ENCODE measurements at places on chromosomes 2 and 18.

DNA sequence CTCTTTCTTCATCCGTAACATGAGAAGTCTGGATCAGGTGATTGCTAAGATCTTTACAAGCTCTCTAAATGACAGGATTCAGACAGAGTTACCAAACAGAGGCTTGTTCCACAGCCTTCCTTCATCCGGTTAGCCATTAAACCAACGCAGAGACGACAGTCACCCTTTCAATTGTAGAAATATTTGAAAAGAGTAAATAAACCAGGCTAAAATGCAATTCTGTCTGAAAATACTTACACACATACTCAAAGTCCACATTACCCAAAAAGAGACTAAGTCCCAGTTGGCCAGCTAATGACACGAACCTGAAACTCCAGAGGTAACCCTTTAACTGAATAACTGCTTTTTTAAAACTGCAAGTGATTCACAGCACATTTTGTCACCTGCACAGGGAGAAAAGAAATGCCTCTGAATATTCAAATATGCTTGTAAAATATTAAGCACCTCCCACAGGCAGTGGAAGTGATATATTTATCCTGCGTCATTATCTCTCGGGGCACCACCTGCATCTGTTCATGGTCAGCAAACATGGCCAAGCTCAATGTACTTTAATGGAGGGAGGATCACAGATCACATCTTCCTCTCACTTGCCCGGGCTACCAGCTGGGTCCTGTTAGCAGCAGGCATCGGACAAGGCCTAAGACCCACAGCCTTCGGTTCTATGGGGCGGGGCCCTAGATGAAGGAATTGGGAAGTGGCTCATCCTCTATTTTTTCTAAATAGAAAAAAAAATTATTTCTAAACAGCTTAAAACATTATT, 38.8 kb upstream of the DNER start:
- DNase-seq: no peak

GRCh38 chr2:218432676-218433365, 13.9 kb downstream of the VIL1 start:
- no peak for DNase-seq

GRCh38 chr18:13626544-13626908, 99.8 kb downstream of the FAM210A start:
- no peak for DNase-seq

GRCh38 chr18:37307181-37307580, 258.4 kb downstream of the CELF4 start:
- DNase-seq: no peak

DNA sequence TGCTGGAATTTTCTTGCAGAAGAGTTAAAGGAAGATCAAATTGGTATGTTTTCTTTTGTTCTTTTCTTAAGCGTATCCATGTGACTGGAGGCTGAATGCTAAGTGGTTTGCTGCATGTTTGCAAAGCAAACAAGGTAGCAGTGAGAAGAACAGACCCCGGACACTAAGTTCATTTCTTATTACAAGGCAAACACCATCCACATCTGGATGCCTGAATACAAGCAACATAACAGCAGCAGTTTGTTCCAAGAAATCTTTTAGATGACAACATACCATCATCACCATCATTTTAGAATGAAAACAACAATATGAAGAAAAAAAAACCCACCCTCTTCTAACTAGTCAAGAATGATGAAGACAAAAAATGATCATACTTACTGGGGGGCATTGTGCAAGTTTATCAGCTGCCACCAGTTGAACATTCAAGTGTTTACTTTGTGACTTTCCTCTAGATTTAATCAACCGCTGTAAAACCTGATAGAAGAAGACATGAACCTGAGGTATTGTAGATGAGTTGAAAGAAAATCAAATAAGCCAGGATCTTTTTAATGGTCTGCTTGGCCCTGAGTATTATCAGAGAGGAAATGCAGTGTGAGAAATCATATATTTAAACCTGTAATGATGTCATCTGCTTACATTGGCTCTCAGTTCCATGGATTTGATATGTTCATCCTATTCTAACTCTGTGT, 25.0 kb upstream of the ARL5A start:
- no peak for DNase-seq

DNA sequence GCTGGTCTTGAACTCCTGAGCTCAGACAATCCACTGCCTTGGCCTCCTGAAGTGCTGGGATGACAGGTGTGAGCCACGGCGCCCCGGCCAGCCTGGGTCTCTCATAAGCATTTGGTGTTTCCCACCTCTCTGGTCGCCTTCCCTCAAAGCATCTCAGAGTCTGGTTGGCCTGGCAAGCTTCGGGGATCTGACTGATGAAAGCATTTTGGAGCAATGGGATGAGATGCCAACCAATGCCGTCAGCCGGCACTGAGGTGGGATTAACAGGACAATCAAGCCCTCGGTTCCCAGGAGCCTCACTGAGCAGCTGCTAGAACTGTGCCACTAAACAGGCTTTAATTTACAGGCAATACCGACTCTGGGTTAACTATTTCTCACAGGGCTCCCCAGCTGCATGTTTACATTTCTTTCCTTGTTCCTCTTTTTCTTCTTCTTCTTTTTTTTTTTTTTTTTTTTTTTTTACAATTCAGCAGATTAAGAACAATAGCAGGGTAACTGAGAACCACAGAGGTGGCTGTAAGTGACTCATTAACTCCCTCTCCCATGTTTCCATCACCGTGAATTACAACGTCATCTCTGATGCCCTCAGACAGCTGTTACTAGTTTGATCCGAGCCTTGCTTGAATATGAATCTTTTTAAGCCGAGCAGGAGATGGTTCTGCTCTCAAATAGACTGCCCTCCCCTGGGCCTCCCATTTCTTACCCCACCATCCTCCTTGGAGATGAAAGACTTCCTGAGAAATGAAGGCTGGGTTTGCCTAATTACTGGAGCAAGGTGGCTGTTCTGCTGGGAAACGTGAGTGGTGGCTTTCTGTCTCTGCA, 37.9 kb downstream of the ODC1 start:
- no peak for DNase-seq

- DNase-seq: no peak
Observed at GRCh38 chr2:177828557-177828956, 244.0 kb downstream of the PDE11A start.

DNA sequence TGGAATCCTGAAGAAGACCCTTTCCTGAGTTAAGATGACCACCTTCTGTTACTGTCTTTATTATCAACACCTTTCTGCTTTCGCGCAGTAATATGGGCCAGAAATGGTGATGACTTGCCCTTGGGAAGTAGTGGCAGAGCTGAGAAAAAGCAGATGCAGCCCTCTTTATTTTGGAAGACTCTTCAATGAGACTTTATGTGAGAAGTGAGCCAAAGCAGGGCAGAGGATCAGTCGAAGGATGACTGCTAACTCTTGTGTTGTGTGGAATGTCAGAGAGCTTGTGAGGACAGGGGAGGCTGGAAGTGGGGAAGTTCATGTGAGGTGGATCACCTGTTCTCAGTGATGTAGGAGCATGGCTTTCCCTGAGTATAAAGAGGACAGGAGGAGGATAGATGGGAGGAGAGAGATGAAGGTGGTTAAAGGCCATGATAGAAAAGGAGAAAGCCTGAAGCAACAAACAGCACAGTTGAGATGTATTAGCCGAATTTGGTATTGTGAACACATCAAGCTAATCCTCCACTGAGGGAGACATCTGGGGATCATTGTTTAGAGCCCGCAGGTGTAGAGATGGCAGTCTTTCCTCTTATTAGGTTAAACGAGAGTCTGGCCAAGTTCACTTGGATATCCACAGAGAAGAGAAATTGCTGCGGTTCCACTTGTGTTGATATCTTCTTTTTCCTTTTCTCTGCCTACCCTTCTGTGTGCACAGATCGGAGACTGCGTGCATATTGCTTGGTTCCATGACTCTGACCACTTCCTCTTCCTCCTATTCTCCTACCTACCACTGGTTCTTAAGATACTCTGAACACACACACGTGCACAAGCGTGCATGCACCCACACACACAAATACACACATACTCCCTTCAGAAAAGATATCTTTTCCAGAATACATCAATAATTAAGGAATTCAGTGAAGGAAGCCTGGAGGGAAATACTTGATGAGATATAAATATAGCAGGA, 67.4 kb downstream of the SLC9A2 start:
- DNase-seq: no peak

GRCh38 chr2:229868794-229869193, 53.0 kb downstream of the TRIP12 start:
- no peak for DNase-seq

- DNase-seq: no peak
Observed at GRCh38 chr2:160869411-160869810, 290.8 kb upstream of the TANK start.

GRCh38 chr18:49139766-49140165, 189.0 kb upstream of the SMAD7 start:
- DNase-seq: no peak

DNA sequence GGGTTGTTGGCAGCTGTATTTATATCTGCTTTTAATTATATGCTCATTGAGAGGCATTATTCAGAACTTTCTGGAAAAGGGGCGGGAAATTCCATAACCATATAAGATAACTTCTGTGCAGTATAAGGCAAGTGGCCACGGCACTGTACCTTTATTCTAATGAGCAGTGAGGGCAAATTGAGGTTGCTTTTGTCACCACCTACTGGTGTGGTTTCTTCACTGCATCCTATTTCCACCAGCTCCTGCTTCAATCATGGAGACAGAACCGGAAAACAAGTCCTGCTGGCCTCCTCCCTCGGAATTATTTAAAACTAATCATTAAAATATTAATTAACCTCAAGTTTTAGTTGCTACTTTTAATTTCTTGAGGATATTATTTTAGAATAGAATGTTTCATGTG, 759.4 kb downstream of the CBLN2 start:
- DNase-seq: no peak

- DNase-seq: no peak
Observed at GRCh38 chr2:141554810-141555209, 576.0 kb downstream of the LRP1B start.

GRCh38 chr2:219167997-219168396, 1.8 kb downstream of the SLC23A3 start:
- no peak for DNase-seq

- no peak for DNase-seq
Observed at GRCh38 chr2:96788442-96789244, 27.4 kb upstream of the CNNM3 start.

GRCh38 chr2:191901031-191901430, 54.1 kb upstream of the CAVIN2 start:
- DNase-seq: no peak

GRCh38 chr2:109376115-109376514, 237.7 kb downstream of the SEPTIN10 start:
- DNase-seq: no peak

DNA sequence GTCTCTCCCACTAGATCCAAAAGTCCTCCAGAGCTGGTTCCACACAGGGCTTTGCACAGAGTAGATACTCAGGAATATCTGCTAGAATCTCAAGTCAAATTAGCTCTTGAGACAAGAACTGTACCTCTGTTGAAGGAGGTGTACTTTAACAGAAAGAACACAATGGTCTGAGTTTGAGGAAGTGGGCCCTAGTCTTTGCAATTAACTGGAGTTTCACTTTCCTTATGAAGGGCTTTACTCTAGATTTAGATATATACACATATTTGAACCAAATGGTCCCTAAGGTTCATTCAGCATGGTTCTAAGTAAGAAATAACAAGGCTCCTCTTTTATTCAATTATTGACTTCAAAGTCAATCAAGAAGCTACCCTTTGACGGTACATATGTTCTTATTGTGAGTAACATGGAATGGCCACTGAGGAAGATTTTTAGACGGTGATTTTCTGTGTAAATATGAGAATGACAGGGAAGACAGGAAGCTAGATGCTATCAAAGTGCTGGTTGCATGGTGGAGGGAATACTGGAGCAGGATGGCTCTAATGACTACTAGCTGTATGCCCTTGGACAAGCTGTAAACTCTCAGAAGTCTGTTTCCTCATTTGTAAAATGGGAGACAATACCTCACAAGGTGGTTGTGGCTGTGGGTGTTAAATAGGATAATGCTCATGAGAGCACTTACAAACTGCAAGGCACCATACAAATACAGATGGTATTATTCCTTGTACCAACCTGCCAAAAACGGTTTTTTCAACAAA, 73.5 kb upstream of the SERTAD2 start:
- no peak for DNase-seq

- no peak for DNase-seq
Observed at GRCh38 chr2:220703279-220703678, 868.8 kb downstream of the EPHA4 start.

DNA sequence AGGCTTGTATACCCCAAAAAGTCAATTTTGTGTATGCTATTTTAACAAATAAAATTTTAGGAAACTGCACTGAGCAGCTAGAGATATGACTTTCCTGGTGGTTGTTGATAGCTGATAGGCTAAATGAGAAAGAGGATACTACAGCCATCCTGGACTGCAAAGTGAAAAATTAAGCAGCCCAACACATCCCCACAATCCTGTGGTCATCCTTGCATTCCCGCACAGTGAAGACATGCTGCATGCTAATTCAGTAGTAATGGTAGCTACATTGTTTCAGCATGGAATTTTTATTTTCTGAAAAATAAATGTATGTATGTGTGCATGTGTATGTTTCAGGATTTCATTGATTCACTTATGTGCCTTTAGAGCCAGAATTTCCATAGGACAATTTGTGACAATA, 124.2 kb upstream of the CCDC68 start:
- no peak for DNase-seq

GRCh38 chr2:143736904-143737303, 607.7 kb downstream of the ARHGAP15 start:
- DNase-seq: no peak

- DNase-seq: no peak
Observed at GRCh38 chr2:120237491-120237902, 14.3 kb upstream of the TMEM185B start.

- no peak for DNase-seq
Observed at GRCh38 chr2:201924453-201924852, 109.2 kb upstream of the FZD7 start.

- no peak for DNase-seq
Observed at GRCh38 chr2:73985308-73986084, 786 bp downstream of the TET3 start.

DNA sequence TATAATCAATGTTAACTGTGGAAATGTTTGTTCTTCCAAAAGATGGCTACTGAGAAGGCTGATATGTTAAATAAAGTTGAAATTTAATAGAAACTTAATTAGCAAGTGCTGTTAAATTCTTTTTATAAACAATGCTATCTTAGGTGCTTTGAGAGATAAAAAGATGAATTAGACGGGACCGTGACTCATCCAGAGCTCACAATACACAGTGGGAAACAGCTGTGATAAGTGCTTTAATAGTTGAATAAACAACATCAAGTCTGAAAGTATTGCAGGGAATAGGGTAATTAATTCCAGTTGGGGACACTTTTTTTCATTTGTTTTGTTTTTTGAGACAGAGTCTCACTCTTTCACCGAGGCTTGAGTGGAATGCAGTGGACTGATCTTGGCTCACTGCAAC, 85.5 kb upstream of the DTNA start:
- DNase-seq: no peak

- no peak for DNase-seq
Observed at GRCh38 chr18:26654616-26655524, 106.5 kb upstream of the KCTD1 start.

GRCh38 chr18:38497266-38497665, 931.7 kb upstream of the CELF4 start:
- DNase-seq: no peak

- no peak for DNase-seq
Observed at GRCh38 chr2:114515882-114516281, 73.4 kb downstream of the DPP10 start.

DNA sequence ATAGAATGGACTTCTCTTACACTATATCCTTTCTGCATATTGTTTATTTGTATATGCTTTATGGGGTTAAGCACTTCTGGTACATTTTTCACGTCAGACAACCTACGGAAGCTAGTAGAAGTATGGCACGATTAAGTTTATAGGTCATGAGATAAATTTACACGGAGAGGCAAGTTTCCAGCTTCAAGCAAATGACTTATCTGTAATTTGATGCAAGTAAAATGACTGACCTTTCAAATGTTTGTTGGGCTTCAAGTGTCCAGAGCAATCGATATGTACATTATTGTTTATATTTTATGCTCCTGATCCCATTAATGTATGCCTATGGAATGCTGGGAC, 97.5 kb upstream of the EFEMP1 start:
- DNase-seq: no peak

All from stimulated activated CD8-positive, alpha-beta memory T cell treated with anti-CD3 and anti-CD28 coated beads, Interleukin-4, amount 100 ng/mL, for 1 hour (primary cell).